ENCODE measurements at places on chromosomes 5 and 9. TPM values are rescaled to one million over a fixed set of nuclear protein-coding genes. Genes with fewer than 3 reads are reported as not detected.

GRCh38 chr9:26418480-26418879 lies 474.1 kb downstream of the CAAP1 start:
- no peaks in the 10 kb centered on the region for H3K4me1 ChIP-seq
- H3K36me3 ChIP-seq = no peaks in the 10 kb centered on the region
- no peak for DNase-seq
- no peak overlapping the region for H3K27ac ChIP-seq
- no peak overlapping the region for H3K4me3 ChIP-seq
- H3K27me3 ChIP-seq = no peaks in the 10 kb centered on the region

- no peaks in the 10 kb centered on the region for H3K27me3 ChIP-seq
- H3K36me3 ChIP-seq = no peaks in the 10 kb centered on the region
- H3K4me3 ChIP-seq = no peak overlapping the region
- no peak overlapping the region for H3K27ac ChIP-seq
- H3K4me1 ChIP-seq = no peaks in the 10 kb centered on the region
These were observed 345.7 kb downstream of the SPATA31D1 start for GRCh38 chr9:82334286-82334685.

DNA sequence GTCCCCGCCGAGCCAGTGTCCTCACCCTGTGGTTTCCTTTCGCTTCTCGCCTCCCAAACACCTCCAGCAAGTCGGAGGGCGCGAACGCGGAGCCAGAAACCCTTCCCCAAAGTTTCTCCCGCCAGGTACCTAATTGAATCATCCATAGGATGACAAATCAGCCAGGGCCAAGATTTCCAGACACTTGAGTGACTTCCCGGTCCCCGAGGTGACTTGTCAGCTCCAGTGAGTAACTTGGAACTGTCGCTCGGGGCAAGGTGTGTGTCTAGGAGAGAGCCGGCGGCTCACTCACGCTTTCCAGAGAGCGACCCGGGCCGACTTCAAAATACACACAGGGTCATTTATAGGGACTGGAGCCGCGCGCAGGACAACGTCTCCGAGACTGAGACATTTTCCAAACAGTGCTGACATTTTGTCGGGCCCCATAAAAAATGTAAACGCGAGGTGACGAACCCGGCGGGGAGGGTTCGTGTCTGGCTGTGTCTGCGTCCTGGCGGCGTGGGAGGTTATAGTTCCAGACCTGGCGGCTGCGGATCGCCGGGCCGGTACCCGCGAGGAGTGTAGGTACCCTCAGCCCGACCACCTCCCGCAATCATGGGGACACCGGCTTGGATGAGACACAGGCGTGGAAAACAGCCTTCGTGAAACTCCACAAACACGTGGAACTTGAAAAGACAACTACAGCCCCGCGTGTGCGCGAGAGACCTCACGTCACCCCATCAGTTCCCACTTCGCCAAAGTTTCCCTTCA lies 1.4 kb downstream of the GLIS3 start:
- H3K36me3 ChIP-seq = no peaks in the 10 kb centered on the region
- H3K4me1 ChIP-seq = peaks cover 12% of the 10 kb centered on the region
- peaks cover 26% of the 10 kb centered on the region for H3K27me3 ChIP-seq
- H3K27ac ChIP-seq = no peak overlapping the region

DNA sequence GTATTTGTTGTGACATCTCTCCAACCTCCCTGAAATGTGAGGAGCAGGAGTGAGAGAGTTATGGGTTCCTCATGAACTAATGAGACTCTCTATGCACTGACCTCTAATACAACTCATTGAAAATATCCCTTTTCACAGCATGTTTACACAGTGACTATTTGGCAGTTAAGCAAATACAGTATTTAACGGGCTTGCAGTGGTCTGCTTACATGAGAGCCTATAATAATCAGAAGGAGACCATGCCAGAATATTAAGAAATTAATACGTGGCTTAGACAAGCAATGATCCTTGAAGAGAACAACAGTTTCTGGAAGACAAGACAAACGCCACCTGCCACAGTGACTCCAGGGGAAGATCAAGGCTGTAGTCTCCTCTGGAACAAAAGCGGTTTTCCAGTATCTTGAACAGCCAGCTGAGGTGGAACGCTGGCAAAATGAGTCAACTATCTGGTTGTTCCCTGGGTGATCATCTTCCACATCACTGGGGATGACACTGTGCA lies 424.5 kb downstream of the DMAC1 start:
- no peak overlapping the region for H3K27ac ChIP-seq
- H3K4me1 ChIP-seq = no peaks in the 10 kb centered on the region

DNA sequence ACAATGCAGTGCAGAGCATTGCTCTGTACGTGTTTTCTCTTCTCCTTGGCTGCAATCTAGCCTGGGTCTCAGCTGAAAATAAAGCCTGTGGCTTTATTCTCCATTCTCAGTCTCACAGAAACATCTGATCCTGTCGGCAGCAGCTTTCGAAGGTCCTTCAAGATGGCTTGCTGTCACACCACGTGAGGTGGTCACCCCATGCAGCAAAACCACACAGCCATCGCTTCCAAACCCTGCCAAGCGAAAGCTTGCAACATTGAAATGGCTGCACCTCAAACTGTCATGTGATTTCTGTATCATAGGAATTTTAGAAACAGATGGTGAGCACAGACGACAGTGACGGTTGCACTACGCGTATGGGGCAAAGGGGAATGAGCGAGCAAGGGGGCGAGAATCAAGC lies 98.5 kb upstream of the SMARCA2 start:
- H3K27me3 ChIP-seq = no peaks in the 10 kb centered on the region
- no peaks in the 10 kb centered on the region for H3K4me1 ChIP-seq
- H3K36me3 ChIP-seq = no peaks in the 10 kb centered on the region

GRCh38 chr9:68500457-68501381 lies 40.0 kb downstream of the TMEM252 start:
- H3K27ac ChIP-seq = no peak overlapping the region
- no peaks in the 10 kb centered on the region for H3K36me3 ChIP-seq

DNA sequence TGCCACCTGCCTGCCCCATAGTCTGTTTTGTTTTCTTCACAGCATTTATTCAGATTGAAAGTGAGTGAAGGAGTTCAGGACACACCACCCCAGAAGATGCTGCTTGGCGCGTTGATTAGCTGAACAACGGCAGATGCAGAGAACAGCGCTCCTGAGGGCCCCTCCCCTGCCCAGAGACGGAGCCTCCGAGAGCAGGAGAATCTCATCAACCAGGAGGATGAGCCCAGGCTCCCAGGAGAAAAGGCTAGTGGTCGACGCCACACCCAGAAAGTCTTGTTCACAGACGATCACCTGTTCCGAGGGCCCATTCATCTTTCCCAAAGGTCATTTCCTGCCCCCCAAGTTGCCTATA lies 180.4 kb upstream of the PPP1R26 start:
- DNase-seq = no peak
- H3K4me1 ChIP-seq = no peaks in the 10 kb centered on the region
- no peaks in the 10 kb centered on the region for H3K27me3 ChIP-seq
- H3K36me3 ChIP-seq = no peaks in the 10 kb centered on the region

DNA sequence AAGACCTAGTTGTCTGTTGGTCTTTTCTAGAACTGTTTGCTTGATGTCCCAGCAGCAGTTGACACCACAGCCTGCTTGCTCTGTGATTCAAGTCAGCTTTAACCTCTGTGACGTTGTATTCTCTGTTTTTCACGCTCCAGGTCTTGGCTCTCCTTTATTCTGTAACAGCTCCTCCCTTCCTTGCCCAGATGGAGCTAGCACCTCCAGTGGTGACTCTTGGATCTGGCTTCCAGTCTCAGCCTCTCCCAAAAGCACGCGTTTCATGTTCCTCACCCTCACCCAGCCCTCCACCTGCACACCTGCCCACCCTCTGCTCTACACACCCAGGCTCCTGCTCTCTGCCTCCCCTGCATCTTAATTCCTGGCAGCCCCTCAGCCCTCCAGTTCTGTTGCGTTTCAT lies 50.6 kb downstream of the DMRT1 start:
- H3K27ac ChIP-seq = no peak overlapping the region
- peaks cover 9% of the 10 kb centered on the region for H3K27me3 ChIP-seq
- DNase-seq = no peak
- no peaks in the 10 kb centered on the region for H3K36me3 ChIP-seq
- H3K4me1 ChIP-seq = no peaks in the 10 kb centered on the region

The NDST1 gene
- 45.6 TPM for total RNA-seq

The CCDC180 gene
- 6.3 TPM for total RNA-seq

The OR13C9 gene
- not detected for total RNA-seq

The PTGER4 gene
- total RNA-seq = not detected

The PCAT7 gene
- 19.9 TPM for total RNA-seq
